ENCODE measurements at places on chromosomes 13 and 19.

DNA sequence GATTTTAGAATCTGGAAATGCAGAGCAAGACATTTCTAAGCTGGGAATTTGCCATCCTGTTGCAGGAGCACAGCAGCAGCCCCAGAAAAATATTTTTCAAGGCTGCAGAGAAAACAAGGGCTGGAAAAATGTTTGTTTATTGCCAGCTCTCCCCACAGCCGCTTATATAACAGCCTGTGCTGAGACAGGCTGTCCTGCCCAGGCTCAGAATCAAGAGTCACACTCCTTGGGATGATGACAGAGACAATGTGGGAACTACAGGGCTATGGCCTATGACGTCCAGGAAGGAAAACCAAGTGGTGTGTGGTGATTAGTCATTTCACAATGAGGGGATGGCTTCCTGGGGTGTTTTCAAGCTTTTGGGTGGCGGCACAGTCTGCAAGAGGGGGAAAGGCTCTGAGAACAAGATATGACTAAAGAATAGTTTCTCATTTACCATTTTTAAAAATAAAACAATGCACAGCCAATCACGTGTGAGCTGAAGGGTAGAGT, 136.3 kb upstream of the SERP2 start:
- DNase-seq, result no peak

GRCh38 chr19:17866964-17867486, 4.7 kb upstream of the SLC5A5 start:
- no peak for DNase-seq

- DNase-seq, result no peak
These were observed 12.7 kb upstream of the LILRA5 start for GRCh38 chr19:54325631-54326030.

DNA sequence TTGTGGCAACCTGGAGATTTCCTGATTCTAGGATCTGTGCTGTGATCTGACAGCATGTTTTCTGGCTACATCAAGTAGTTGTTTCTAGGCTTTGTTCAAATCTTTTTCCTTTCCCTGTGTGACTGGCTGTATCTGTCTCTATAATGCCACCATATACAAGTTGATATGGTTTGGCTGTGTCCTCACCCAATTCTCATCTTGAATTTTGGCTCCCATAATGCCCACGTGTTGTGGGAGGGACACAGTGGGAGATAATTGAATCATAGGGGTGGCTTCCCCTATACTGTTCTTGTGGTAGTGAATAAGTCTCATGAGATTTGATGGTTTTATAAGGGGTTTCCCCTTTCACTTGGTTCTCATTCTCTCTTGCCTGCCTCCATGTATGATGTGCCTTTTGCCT, 24.6 kb upstream of the CLDN10 start:
- DNase-seq, result no peak

DNA sequence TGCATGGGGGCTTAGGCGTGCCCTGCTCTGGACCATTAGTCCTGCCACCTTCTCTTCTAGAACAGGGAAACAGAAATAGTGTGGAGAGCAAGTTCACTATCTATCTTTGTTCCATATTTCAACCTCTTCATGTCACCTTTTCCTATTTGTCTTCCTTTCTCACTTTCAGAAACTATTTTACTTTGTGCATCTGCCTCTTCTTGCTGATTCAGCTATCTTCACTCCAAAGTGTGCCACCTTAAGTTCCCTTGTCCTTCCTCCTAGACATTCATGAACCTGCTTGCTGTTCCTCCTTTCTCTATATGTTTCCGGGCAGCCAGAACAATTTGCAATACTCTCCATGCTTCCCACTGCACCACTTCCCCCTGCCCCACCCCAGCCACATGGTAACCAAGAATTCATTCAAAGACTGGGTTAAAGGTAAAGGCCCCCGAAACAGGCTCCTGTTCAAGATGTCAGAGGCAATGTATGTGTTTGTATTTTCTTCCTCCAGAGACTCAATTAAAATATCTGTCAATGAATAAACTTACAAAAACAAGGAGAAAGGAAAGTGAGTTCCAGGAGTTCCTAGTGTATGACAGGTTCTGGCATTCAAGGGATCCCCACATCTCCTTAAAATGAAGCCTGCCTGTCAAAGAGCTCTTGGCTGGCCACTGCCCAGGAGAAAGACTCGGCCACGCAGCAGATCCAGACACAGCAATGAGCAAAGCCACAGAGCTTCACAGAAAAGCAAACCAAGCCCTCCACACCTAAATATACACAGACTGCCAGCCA, 268.1 kb downstream of the DNAJC15 start:
- no peak for DNase-seq

DNA sequence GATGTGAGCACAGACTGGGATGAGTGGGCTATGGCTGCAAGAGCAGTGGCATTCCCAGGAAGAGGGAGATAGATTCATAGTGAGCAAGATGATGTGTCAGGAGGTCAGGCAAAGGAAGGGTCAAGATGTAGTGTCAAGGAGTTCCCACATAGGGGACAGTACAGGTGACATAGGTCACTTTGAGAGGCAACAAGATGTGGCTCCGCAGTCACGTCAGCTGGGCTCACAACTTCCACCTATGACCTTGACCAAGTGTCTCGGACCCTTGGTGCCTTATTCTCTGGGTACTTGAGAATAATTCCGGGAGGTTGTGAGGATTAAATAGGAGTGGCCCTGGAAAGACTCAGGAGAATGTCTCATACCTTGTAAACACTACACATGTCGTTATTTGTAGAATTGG, 10.5 kb downstream of the ZNF317 start:
- no peak for DNase-seq

DNA sequence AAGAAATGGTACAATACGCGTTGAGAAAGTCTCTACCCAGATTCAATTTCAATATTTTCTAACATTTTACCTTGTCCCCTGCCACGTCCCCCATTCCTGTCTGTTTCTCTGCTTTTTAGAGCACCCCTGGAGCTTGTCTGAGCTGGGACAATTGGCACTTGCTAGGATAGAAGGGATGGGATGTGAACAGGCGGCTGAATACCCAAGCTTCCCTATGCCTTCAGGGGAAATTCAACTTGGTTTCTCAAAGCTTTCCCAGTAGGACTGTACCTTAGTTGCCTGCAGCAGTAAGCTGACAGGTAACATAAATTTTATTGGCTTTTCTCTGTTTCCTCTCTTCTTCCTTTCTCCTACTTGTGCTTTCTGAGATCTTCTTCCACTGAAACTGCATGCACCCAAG, 1663.3 kb downstream of the EFNB2 start:
- no peak for DNase-seq

- DNase-seq, result no peak
These were observed 100.9 kb upstream of the SERP2 start for GRCh38 chr13:44272692-44273091.

- no peak for DNase-seq
These were observed 57.5 kb upstream of the HMGB1 start for GRCh38 chr13:30523211-30523610.

DNA sequence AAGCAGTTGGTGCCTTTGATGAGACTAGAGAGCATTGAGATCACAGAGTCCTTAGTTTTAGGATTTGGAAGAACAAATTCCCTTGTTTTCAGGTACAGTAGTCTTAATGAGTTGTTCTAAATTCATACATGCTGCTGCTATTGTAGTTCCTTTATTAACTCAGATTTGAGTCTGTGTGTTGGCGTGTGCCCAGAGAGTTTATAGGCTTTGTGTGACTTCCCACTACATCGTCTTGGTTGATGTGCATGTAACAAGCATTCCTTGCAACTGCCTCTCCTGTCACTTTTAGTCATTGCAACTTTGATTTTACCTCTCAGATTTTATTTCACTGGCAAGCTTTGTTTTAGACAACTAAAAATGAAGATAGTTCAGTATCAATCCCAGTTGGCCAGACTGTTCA, 135.5 kb downstream of the ZAR1L start:
- no peak for DNase-seq

- no peak for DNase-seq
These were observed 622.8 kb downstream of the DACH1 start for GRCh38 chr13:71244161-71244560.

Measured in NCI-H2227 treated with DMSO at 0.1 percent for 48 hours (cell line).